ENCODE measurements at places on chromosomes 4 and X.

DNA sequence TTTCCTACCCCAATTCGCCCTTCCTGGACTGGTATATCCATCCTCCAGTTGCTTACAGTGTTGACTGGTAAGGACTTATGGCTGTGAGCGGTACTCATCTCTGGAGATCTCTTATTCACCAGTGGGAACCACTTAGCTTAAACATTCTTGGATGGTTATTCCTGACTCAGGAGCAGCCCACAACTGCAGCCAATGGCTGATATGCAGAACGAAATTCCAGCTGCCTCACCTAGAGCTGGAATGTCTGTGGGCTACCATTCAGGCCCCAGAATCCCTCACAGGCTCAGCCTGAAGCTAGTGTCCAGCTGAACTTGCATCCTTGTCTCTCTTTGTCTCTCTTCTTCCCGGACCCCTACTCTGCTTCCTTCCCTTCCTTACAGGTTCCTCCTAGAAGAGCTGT, 138.9 kb upstream of the SMIM31 start:
- no peak for DNase-seq

- DNase-seq = peak; percentile 57
Measured at GRCh38 chrX:132187451-132187850, 31.8 kb downstream of the RAP2C start.

- peak; percentile 17 for DNase-seq
Measured at GRCh38 chr4:38728631-38729141, 54.1 kb downstream of the TLR10 start.

- no peak for DNase-seq
Measured at GRCh38 chr4:47349326-47349725, 114.2 kb downstream of the COMMD8 start.

- DNase-seq = no peak
Measured at GRCh38 chr4:98996765-98997068, 1.2 kb downstream of the METAP1 start.

DNA sequence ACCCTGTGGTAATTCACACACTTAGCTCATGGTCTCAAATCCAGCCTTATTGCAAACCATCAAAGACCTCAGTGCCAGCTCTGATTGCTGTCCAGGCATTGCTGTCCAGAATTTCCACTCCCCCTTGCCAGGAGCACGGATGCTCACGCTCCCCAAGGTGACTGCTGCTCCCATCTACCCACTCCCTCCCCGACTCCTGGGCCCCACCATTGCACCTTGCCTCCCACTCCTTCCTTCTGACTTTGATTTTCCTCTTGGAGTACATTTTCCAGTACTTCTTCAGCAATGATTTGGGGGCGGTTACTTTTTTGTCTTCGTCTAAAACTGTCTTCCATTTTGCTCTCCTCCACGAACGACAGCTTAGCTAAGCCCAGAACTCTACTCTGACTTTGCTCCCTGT, 11.5 kb downstream of the ZFYVE28 start:
- DNase-seq = no peak

- DNase-seq = no peak
Measured at GRCh38 chr4:119000400-119000799, 111.7 kb downstream of the SYNPO2 start.

GRCh38 chr4:42676066-42676951, 19.4 kb upstream of the ATP8A1 start:
- DNase-seq = no peak

- no peak for DNase-seq
Measured at GRCh38 chr4:99071159-99071558, 17.4 kb downstream of the ADH5 start.

- DNase-seq = peak; percentile 36
Measured at GRCh38 chr4:142282870-142283431, 563.1 kb downstream of the INPP4B start.

DNA sequence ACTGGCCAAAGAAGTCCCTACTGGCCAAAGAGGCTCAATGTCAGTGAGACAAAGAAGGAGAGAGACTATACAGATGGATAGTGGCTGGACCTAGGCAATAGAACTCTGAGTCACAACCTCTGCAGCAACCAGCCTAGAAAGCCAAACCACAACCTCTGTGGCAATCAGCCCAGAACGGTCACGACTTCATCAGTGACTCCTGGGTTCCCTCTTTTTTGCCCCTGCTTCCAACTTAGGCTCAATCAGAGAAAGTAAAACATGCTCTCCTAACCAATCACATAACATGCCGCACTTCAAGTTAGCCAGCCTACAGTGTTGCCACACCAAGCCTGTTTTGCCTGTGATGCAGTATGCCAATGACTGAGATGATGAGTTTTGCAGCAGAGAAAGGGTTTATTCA, 203.4 kb downstream of the ANAPC10 start:
- DNase-seq = no peak

DNA sequence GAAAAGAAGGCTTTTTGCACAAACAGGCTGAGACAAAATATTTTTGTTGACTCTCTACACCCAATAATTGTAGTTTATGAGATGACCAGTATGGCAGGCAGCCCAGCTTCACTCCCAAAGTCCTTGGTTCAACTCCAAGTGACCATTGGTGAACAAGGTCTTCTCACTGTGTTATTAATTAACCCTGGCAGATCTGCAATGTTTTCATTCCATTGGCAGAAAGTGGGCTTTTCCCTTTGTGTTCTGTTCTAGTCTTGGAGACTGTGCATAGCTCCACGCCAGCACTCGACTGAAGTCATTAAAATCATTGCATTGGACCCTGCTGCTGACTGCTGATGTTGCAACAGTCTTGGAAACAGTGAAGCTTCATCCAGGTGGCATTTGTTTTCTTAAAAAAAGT, 277.3 kb upstream of the HAND2 start:
- DNase-seq = no peak

DNA sequence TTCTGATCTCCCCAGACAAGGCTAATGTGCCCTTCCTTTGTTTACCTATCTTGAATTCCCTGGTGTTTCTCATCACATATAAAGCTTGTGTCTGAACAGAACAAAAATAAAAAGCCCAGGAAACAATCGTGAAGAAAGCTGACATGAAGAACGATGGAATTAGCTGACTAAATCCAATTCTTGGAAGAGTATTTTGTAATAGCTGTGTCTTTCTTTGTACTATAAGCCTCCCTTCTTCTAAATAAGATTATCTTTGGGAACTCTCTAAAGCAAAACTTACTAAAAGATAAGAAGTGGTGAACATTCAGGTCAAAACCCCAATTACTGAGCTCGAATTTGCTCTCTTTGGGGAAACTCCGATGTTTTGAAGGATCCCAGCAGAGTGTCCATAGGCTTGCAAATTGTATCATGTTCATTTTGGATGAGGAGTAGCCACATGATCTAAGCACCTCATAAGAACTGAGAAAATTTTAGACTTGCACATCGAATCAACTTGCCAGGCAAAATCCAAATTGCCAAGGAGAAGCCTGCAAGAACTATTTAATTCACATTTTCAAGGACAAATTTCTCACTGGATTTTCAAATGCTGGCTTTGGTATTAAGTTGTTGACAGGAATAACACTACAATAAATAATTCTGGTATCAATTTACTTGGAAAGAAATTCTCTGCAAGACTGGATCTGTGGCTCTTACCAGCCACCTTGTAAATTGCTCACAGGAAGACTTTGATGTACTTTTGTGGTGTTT, 106.2 kb downstream of the LNX1 start:
- DNase-seq = no peak

DNA sequence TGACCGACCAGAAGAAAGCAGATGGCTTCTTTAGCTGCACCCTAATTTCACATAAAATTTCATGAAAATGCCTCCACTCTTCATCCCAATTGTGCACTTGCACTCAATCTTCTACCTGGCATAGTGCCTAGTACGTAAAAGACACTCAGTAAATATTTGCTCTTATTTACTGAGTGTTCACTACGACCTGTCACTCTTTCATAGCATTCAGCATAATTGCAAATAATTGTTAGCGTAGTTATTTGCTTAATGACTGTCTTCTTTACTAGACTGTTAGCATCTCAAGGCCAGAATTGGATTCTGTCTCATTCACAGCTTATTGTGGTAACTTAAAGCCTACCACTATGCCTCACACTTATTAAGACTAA, 130.2 kb downstream of the ENOX2 start:
- DNase-seq = no peak

- no peak for DNase-seq
Measured at GRCh38 chr4:158530381-158530780, 8.7 kb downstream of the RXFP1 start.

DNA sequence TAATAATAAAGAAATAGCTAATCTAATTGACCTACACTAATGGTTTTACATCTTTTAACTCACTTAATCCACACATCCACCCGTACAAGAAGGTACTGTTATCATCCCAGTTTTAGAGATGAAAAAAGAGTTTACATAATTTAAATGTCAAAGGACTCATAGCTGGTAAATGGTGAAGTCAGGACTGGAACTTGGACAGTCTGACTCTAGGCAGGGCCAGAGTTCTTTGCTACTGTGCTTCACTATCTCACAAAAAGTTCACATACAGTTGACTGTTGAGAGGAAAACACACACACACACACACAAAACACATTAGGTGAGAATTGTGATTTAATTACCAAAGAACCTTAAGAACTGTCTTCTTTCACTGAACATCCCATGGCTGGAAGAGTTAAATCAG, 71.2 kb upstream of the PRSS48 start:
- DNase-seq = peak; percentile 27

- DNase-seq = no peak
Measured at GRCh38 chr4:57071326-57071725, 38.9 kb downstream of the IGFBP7 start.

DNA sequence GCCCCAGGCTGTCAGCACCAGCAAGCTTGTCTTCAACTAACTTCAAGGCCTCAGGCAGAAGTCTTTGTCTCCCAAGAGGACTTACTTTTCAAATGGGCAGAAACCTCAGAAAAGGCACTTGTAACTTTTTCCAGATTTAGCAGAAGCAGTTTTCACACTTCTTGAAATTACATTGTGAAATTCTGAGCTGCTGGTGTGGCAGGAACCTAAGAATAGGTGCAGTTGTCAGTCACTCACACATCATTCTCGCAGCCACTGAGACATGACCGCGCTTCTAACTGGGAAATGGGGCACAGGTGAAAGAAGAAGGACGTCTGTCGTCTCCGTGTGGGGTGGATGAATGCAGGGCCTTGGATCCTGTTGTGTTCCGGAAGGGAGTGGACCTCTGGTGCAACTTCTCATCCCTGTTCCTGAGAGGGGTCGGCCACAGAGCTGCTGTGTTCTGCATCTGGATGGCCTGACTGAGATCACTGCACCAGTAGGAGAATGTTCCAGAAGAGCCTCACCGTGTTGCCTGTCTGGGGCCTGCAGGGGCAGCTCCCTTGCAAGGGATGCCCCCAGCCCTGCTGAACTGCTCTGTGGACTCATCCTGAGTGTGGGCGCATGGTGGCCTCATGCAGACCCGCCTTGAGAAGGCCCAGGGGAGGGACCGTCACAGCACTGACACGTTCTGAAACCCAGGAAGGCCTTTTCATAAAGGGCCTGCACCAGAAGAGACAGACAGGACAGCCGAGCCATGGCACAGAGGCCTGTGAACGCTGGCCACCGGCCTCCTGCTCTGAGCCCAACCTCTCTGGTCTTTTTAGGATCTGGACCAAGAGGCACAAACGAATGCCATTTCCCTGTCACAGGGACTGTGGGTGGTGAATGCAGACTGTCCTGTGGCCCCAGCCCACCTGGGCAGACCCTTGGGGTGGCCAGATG, 18.7 kb downstream of the NAT8L start:
- no peak for DNase-seq

DNA sequence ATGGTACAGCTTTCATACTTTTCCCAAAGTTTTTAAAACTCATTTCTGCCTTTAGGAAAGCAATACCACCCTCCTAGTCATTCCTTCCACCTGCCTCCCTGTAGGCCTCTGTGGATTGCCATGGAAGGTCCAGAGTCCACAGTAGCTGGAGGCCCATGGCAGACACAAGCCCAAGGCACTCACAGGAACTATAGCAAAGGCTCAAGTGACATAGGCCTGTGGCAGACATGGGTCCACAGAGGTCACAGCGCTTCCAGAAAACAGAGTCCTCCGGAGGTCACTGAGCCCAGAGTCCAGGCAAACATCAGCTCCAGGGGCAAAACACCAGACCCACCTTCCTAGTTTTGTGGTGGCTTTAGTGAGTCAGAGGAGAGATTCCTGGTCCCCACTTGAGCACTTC, 147.6 kb upstream of the ATP6AP2 start:
- no peak for DNase-seq

- DNase-seq = peak; percentile 36
Measured at GRCh38 chr4:80201252-80202151, 4.2 kb downstream of the PRDM8 start.

DNA sequence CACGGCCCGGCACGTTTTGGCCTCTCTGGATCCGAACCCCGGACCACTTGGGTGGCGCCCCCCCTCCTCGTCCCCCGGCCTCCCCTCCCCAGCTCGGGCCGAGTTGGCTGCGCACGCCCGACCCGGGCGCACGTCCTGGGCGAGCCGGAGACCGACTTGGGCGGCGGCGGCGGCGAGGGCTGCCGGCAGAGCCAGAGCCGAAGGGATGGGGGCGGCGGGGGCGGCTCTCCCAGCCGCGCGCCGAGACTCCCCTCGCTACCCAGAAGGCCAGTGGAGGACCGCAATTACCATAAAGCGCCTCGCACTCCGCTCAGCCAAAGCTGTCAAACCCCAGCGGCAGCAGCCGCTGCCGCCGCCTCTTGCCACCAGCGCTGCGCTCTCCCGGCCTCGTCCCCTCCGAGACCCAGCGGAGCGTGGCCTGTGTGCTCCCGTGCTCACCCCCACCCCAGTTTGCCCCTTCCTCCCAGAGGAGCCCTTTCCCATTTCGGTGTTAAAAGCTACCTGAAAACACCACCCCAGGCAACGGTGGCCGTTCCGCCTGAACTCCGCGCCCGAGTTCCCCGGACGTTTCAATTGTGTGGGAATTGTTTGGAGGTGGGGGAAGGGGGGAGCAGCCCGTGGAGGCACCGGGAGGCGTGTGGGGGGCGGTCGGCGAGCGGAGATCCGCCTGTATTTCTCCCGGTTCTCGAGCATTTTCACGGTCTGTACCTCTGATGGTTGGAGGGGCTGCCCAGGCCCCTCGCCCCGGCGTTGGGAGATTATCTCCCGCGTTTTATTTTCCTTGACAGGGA, 701 bp upstream of the BCOR start:
- DNase-seq = peak; percentile 58

GRCh38 chr4:147339100-147339499, 141.8 kb upstream of the EDNRA start:
- DNase-seq = no peak

DNA sequence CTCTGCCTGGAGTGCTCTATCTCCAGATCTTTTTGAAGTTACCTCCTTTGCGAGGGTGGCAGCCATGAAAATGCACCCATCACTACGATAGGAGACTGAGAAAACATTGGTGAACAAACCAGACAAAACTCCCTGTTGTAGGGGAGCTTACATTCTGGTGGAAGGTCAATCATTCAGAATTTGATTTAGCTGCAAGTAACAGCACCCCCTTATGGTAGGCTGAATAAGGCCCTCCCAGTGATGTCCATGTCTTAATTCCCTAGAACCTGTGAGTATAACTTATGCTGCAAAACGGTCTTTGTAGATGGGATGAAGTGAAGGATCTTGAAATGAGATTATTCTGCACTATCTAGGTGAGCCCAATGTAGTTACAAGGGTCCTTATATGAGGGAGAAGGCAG, 5.6 kb upstream of the TEC start:
- peak; percentile 45 for DNase-seq

GRCh38 chr4:105978684-105979296, 83.5 kb downstream of the NPNT start:
- DNase-seq = peak; percentile 77

- no peak for DNase-seq
Measured at GRCh38 chrX:115630204-115630603, 69.2 kb downstream of the PLS3 start.

- DNase-seq = no peak
Measured at GRCh38 chr4:188818300-188818699, 679.1 kb downstream of the TRIML1 start.

- no peak for DNase-seq
Measured at GRCh38 chr4:184775854-184776555, 42.1 kb upstream of the CENPU start.
